ENCODE measurements at places on chromosomes 1 and 21. TPM values are rescaled to one million over a fixed set of nuclear protein-coding genes. Genes with fewer than 3 reads are reported as not detected.

DNA sequence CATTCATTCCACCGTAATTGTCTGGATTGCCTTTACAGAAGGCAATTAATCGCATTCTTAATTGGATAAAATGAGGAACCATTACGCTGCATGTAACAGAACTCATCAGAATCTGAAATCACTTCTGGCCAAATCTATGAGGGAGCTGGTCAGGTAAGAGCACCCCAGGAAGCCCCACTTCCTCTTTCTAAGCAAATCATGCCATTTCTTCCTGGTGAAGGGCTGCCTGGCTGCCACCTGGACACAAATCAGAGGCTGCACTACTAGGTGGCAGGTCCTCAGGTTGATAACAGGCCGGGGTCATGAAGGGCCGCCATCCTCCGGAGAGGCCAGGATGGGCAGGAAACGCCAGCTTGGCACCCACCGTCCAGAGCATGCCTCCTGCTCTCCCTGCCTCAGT, 73.7 kb downstream of the CAPZB start:
- no peak for DNase-seq

GRCh38 chr1:26994787-26995517, 1.5 kb downstream of the TRNP1 start:
- DNase-seq: no peak

MSH4 gene
- total RNA-seq: 0.37 TPM

GRCh38 chr1:24491577-24492360, 10.9 kb upstream of the RCAN3 start:
- no peak for DNase-seq

GRCh38 chr1:1332031-1332755, 1.1 kb downstream of the TAS1R3 start:
- DNase-seq: no peak

DNA sequence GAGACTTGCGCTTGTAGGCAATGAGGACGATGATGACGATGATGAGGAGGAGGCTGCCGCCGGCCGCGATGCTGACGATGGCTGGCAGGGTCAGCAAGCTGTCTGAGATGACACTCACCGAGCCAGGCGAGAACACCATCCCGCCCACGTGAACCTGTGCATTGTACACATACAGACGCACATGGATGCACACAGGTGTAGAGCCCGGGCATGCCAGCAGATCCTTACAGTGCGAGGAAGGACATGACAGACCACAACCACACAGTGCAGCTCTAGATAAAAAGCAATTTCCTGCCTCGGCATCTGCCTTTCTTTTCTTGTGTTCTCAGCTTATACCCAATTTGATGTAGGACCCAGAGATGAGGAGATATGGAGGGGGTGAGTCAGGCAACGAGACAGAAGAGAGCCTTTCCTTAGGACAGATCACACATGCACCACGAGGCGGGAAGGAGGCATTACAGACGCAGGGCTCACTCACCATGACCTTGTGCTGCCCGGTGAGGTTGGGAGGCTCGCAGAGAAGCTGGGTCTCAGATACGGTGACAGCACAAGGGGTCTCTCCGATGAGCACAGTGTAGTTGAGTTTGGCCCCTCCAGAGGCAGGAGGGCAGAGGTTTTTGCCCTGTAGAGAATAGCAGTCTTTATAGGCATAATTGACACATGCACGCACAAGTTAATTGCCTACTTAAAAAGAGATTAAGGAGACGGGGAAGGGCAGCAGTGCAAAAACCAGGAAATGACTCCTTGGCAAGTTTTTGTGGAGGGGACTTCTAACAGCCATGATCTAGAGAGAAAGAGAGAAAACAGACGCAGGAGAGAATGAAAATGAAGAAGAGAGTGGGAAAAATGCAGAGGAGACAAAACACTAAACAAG, 133.9 kb upstream of the CD34 start:
- no peak for DNase-seq

GRCh38 chr1:245622332-245623014, 467.7 kb downstream of the KIF26B start:
- DNase-seq: no peak

DNA sequence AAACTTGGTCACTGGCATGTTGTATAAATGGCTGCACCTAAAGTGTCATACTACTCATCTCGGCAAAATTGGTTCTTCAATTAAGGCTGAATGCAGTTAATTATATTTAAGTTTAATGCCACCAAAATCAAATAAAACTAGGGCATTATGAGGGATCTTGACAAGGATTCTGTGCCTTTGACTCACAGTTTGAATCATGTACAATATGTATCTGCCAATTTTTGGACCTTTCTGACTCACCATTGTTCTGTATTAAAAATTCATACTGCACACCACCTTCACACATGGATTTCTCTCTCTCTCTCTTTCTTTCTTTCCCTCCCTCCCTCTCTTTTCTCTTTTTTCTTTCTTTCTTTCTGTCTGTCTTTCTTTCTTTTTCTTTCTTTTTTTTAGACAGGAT, 14.1 kb upstream of the STXBP3 start:
- DNase-seq: no peak

ZSWIM5 gene
- 0.05 TPM for total RNA-seq

RNU1-2 gene
- 1,722 TPM for total RNA-seq

GRCh38 chr1:186518395-186518794, 57.5 kb upstream of the PDC start:
- no peak for DNase-seq

NUP210L gene
- 0.10 TPM for total RNA-seq

DNA sequence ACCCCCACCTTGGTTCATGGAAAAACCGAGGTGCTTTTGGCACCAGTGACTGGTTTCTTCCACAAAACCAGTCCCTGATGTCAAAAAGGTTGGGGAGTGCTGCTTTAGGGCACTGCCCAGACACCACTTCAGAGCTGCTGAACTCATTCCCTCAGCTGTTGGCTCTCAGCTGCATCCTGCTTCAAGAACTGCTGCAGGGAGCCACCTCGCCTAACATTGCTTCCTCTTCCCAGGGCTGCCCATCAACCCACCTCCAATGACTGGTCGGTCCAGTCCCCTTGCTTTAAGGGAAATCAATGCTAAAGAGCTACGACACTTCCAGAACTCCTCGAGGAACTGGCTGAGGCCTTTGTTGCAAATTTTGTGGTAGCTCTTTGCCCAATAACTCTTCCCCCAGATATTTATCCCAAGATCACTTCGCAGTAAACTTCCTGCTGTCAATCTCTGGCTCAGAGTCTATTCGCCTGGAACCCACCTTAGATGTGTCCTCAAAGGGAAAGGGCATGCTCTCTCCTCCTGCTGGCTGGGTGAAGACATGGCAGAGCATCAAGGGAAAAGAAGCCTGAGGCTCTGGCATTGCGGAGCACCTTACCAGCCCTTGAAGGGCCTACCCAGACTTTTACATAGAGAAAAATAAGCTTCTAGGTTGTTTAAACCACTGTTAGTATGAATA, 29.0 kb downstream of the C1orf52 start:
- DNase-seq: no peak

DNA sequence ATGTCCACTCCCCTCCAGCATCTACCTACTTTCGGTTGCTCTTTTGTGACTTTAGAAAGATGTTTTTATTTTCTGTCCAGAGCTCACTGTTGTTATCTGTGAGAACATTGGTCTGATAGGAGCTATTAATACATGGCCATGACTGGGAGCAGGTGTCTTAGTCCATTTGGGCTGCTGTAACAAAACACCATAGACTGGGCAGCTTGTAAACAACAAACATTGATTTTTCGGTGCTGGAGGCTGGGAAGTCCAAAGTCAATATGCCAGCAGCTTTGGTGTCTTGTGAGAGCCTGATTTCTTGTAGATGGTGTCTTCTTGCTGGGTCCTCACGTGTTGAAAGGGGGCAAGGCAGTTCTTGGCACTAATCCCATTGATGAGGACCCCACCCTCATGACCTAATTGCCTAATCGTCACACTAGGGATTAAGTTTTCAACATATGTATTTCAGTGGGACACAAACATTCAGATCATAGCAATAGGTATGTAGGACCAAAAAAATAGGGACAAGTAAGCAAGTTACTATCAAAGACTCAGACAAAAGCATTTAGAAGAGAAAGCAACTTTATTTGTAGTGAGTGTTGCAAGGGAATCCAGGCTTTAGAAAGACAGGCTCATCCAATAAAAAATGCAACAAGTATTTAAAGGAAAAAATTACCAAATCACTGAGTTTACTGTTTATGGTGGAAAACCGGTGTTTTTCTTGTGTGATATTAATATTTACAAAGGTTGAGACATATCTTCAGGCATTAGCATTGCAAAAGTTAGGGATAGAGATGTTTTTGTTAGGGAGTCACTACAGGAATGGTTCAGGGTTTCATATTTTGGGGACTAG, 55.2 kb upstream of the WDR26 start:
- DNase-seq: no peak

CDC42 gene
- 331 TPM for total RNA-seq

CFHR1 gene
- not detected for total RNA-seq

DNA sequence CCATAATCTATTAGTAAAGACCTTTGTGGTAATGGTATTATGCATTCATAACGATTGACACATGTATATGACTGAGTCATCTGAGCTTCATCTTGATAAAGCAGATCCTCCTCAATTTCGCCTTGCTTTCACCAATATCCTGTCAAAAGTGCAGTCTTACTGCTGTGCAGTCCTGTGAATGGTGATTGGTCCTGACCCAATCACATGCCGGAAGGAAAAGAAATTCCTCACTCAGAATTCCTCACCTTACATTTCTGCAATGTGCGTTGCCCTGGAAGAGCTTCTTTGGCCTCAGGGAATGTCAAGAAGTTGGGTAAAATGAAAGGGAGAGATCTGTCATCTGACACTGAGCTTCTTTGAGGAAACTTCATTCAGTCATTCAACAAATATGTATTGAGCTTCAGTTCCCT, 121.0 kb upstream of the TSPAN2 start:
- no peak for DNase-seq

RORC gene
- total RNA-seq: 1.4 TPM

POU2F1 gene
- 32.1 TPM for total RNA-seq

GRCh38 chr1:4021136-4021973, 121.3 kb upstream of the C1orf174 start:
- no peak for DNase-seq

DNA sequence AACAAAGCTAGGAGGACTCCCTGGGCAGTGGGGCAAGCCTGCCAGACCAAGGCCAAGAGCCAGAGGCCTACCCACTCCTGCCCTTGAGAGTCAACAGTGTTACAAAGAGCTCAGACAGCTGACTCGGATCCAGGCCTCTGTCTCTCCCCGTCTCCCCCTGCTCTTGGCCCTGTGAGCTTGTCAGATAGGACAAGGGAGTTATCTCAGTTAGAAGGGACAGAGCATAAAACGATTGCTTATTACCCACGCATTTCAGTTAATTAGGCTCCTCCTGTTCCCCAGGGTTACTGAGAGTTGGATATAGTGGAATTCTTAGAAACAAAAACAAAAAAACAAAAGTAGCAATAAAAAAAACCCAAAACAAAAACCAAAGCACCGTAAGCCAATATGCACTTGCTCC, 1.3 kb downstream of the SLC41A1 start:
- DNase-seq: no peak

PODN gene
- total RNA-seq: not detected

GRCh38 chr1:40389871-40390560, 16.5 kb downstream of the SMAP2 start:
- no peak for DNase-seq

OR14K1 gene
- total RNA-seq: not detected

DNA sequence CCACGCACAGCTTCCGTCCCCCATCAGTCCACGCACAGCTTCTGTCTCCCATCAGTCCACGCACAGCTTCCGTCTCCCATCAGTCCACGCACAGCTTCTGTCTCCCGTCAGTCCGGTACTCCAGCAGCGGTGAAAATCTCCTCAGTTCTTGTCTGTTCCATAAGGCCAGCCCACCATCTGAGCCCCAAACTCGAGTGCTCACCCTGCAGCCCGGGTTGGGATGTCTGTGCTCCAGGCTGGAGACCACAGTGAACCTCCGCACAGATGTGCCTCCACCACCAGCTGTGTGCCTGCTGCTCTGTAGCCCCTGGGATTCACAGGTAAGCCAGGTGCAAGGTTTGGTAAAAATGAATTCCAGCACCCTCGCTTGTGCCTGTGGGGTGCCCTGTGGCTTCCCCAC, 258.6 kb downstream of the NPHP4 start:
- DNase-seq: no peak

HDGF gene
- 325 TPM for total RNA-seq

DNA sequence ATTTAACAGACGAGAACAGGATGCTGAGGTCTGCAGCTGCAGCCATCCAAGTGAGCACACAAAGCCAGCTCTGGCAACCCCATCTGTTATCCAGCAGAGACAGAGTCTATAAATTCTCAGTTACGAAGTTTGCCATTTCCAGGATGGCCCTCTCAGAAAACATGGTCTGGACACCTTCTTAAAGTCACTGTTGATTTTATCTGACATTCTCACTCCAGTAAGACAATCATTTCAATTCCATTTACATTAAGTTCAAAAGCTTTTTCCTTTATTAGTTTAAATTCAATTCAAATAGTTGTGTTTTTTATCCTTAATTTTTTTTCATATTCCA, 125.5 kb downstream of the DMRTB1 start:
- DNase-seq: no peak

DNA sequence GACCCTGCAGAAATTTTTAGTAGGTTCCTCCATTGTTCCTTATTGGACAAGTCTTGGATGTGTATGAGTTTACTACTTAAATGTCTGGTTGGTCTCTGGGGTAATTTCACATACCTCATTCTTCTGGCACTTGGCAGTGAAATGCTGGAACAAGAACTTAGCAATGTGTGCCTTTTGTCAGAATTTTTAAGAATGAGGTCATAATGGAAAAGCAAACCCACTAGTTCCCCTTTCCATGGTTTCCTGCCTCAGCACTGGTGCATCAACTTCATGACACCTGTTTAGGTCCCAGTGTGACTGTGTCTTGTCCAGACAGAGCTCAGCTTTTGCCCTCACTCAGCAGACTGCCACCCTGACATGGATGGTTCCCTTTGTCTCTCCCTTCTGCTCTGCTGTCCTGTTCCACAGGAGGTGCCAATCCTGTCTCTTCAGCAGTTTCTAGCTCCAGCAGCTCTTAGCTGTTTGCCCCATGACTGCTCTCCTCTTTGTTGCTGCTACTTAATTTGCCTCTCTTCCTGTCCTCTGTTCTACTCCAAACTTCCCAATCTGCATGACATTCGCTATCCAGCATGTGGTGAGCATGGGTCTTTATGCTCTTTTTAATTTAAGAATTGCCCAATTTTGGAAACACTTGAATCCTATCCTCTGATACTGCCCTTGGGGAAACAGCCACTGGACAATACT, 135.6 kb downstream of the CYYR1 start:
- no peak for DNase-seq

CYP4B1 gene
- not detected for total RNA-seq

All from activated naive CD4-positive, alpha-beta T cell treated with anti-CD3 and anti-CD28 coated beads, Interleukin-2, amount 50 U/mL, for 72 hours (primary cell).